ENCODE measurements at places on chromosomes 6 and 20.

GRCh38 chr6:166786704-166787293, 159.7 kb upstream of the RPS6KA2 start:
- DNase-seq = peak; percentile 59

DNA sequence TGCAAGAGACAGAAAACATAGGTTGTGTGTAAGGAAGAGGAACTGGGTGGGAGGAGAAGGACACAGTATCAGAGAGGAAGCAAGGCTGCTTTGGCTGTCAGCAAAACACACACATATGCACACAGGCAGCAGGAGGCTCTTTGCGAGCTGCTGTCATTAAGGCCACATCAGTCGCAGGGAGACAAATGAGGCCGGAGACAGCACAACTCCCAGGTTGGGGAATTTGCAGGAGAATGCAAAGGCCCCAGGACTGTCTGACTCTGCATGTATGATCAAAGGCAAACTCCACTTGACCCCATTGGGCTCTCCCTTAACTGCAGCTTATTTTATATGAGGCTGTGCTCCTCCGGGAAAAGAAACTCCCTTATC, 35.3 kb downstream of the METTL24 start:
- no peak for DNase-seq

DNA sequence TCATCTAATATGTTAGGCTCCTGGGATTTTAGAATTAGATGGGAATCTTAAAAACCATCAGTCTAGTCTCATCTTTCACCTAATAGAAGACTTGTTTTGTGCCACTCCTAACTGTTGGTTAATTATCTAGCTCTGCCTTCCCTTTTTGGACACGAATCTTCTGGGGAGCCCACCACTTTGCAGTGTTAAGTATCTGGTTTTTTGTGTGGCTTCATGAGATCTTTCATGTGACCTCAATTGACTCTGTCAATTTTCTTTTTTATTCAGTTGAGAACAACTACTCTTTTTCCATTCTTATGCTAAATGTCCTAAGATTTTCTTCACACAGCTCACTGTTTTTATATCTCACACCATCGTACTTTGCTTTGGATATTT, 16.9 kb downstream of the TBPL1 start:
- no peak for DNase-seq

GRCh38 chr20:23164176-23164601, 78.1 kb upstream of the CD93 start:
- no peak for DNase-seq

DNA sequence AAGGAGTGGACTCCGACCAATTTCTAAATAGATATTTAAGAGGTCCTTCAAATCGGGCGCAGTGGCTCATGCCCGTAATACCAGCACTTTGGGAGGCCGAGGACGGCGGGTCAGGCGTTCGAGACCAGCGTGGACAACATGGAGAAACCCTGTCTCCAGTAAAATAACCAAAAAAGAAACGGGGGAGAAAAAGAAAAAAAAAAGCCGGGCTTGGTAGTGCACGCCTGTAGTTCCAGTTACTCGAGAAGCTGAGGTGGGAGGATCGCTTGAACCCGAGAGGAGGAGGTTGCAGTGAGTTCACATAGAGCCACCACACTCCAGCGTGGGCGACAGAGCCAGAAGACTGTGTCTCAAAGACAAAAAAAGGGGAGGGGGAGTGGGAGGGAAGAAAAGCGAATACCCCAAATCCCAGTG, 53.3 kb upstream of the HFE start:
- DNase-seq = no peak

GRCh38 chr6:109079981-109080380, 14.7 kb downstream of the SESN1 start:
- no peak for DNase-seq
